ENCODE measurements at places on chromosomes 7 and 10.

DNA sequence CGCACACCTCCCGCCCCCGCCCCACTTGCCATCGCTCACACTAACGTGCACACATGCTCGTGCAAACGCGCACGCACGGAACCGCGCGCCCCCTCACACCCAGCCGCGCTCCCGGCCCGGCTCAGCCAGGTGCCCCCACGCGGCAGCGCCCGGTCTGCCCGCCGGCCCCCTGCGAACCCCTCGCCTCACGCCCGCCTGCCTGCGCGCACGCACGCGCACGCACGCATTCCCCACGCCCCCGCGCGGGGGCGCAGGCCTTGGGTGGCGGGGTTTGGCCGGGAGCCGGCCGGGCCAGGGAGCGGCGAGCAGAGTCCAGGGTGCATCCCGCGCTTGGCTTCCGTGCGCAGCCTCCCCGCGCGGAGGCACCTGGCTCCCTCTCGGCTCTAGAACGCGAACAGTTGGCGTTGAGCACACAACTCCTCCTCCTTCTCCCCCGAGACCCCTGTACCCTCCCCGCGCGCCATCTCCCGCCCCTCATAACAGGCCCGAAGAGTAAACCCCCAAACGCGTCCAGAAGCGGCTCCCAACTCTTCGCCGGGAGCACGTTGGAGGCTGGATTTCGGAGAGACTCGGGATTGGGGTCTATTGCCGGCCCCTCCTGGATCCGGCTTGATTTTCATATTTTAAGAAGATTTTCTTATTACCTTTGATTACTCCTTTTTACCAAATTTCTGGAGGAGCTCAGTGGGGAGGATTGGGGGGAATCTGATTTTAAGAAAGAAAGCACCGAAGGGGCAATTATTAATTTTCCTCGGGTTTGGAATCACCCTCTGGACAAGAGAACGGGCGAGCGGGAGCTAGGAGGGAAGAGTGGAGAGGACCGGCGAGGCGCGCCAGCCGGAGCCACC is 527 bp upstream of the SORCS3 start:
- DNase-seq, result no peak

GRCh38 chr7:116161728-116162127 is 48.6 kb upstream of the TES start:
- no peak for DNase-seq

GRCh38 chr10:130425881-130426435 is 289.8 kb downstream of the GLRX3 start:
- DNase-seq, result no peak

- DNase-seq, result no peak
These were observed 246.8 kb downstream of the ELMO1 start for GRCh38 chr7:37201876-37202198.

GRCh38 chr10:86310291-86310690 is 56.3 kb downstream of the GRID1 start:
- no peak for DNase-seq

DNA sequence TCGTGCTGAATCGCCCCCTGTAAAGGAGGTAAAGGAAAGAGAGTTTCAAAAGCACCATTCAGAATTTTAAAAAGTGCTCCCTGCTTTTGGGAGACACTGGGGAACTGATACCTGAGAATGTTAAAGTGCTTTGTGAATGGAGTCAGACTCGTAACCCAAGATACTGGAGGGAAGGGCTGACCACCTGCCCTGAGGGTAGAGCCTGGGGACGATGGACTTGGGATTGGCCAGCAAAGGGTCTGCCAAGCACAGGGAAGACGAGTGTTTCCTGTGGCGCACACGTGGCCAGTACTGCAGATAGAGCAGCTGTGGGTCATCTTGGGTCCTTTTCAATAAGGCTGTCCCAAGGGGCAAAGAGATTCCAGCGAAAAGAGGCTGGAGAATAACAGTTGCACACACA is 1284.1 kb upstream of the AUTS2 start:
- no peak for DNase-seq

DNA sequence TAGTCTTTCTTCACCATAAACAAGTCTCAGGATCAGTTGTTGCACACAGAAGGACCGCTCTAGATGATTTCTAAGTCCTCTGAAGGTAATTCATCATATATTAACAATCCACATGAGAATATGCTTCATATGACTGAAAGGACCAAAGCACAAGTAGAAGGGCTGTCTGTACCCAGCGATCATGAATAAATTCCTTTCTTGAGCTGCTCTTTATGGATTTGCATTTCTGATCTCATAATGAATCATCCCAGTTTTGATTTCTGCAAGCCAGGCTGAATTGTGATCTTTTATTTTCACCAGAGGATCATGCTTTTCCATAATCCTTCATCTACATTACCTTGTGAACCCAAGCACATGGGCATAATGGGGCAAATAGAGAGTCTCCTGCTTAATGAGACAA is 675.6 kb downstream of the MAGI2 start:
- no peak for DNase-seq

DNA sequence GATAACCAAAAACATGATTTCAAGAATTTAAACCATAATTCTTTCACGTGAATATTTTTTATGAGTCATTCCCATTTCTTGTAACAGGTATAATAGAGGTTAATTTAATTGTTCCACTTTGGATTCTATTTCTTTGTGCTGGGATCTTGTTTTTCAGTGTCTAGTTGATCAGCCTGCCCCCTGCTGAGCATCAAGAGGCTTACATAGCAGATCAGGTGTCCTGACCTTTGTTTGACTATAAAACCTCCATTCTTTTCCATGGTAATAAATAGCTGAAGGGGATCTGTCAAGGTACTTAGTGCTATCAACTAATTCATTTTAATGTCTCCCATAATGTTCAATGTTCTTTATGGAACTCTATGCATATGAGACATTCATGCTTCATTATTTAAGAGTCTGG is 4.9 kb downstream of the COL17A1 start:
- no peak for DNase-seq

- DNase-seq, result no peak
These were observed 66.9 kb downstream of the CDHR3 start for GRCh38 chr7:106029941-106030340.

- DNase-seq, result no peak
These were observed 460.4 kb downstream of the PTPRN2 start for GRCh38 chr7:158127241-158127640.

GRCh38 chr10:79044036-79044632 is 24.6 kb upstream of the ZMIZ1 start:
- DNase-seq, result no peak

All from keratinocyte (primary cell).